ENCODE measurements at places on chromosomes 4 and X.

GRCh38 chr4:53592686-53593501 is 1.6 kb upstream of the LNX1 start:
- peak; percentile 56 for DNase-seq

DNA sequence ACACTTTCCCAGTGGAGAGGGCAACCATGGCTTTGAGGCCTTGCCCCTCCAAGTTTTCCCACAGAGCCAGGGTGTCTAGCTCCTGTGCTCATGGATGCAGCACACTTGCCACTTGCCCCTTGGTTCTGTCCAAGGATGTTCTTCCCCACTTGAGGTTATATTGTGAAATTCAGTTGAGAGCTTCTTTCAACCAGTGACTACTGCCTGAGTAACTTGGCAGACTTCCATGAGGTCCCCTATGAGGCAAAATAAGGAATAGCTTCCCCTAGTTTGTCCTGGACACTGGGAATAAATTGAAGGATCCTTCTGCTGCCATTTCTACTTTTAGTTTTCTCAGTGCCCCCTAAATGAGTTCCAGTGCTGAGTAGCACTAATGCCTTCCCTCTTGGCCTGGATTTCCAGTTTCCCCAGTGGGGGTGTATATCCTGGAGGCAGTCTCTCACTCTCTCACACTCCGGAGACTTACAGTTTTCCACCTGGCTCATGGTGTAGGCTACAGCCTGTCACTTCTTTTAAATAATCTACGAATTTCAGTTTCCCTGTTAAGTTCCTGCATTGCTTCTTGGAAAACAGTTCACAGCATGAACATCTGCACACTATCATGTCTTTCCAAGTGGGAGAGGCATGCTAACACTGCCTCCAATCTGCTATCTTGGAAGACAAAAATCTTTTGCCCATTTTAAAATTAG is 36.4 kb upstream of the ADH4 start:
- no peak for DNase-seq

- no peak for DNase-seq
Observed at GRCh38 chr4:140326395-140326993, 47.0 kb upstream of the SCOC start.

GRCh38 chr4:80069108-80069836 is 3.8 kb downstream of the ANTXR2 start:
- DNase-seq: no peak

- DNase-seq: no peak
Observed at GRCh38 chr4:107304699-107305286, 268.7 kb upstream of the DKK2 start.

GRCh38 chr4:182799515-182800215 is 117.5 kb downstream of the DCTD start:
- DNase-seq: no peak

GRCh38 chr4:89703829-89704590 is 133.0 kb downstream of the SNCA start:
- DNase-seq: no peak

DNA sequence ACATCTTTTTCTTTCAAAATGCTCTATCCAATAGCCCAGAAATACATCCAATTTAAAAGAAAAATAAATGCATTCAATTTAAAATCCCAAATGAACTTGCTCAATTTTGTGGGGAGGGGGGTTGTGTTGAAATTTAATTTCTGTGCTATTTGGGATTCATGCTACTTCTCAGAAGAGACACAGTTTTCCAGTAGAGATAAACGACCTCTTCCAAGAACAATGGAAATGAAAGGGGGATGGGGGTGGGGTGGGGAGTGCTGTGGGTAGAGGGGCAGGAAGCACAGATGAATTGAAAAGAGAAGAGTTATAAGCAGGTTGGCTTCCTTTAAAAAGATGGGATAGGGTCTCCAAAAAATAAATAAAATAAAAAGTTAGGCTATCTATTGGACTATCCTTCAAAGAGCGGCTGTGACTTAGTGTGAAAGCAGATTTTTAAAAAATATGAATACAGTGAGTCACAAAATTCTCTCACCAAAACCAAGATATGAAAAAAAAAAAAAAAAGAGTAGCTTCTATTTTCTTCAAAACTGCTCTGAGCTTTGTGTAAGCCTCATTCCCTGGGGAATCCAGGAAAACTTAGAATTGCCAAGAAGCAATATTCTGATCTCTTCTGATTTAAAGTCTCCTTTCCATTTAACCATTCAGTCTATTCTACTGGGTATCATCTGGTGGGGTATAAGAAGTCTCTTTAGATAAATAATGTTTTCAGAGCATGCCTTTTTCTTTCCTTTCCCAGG is 324.3 kb downstream of the PTTG2 start:
- DNase-seq: no peak

DNA sequence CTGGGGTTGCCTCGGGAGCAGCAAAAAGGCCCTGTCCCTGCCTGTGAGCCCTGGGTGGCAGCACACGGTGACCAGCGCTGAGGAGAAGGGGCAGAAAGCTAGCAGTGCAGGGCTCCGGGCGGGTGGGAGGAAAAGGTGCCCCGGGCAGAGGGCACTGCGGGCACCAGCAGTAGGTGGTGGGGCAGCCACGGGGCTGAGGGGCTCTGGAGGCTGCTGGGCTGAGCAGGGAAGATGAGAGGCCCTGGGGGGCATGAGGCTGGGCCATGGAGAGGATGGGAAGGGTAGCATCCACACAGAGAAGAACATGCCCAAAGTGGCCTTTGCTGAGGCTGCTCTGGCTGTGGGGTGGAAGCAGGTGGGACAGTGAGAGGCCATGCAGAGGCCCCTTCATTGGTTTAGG is 67.5 kb upstream of the NKX1-1 start:
- no peak for DNase-seq

DNA sequence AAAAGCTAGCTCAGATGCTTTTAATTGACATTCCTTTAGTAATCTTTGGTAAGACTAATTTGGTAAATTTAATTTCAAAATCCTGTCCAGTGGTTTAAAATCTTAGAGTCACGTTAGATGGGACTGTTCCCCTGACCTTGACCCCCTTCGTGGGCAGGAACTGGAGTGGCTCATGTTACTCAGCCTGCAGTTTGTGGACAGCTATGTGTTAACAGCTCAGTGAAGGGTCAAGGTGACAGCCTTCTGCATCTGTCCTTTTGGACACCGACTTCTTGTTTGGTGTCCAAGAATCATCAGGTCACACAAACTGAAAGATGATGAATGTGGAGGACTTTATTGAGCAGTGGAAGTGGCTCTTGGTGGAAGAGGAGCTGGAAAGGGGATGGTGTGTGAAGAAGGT is 2.9 kb downstream of the ARSF start:
- DNase-seq: no peak

DNA sequence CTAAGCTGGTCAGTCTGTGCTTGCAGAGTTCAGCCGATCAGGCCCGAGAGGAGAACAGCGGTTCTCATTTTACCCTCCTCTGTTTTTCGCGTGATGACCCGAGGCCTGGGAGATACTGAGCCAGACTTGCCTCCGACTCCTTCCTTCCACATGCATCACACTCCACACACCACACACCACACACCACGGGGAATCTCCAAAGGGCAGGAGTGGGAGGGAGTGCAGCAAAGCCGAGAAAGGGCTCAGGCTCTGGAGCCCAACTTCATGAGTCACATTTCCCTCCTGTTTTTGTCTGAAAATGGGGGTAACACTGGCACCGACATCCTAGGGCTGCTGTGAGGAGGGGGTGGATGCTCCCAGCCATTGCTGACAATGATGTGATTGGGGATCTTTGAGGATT is 38.9 kb downstream of the TKTL1 start:
- no peak for DNase-seq

DNA sequence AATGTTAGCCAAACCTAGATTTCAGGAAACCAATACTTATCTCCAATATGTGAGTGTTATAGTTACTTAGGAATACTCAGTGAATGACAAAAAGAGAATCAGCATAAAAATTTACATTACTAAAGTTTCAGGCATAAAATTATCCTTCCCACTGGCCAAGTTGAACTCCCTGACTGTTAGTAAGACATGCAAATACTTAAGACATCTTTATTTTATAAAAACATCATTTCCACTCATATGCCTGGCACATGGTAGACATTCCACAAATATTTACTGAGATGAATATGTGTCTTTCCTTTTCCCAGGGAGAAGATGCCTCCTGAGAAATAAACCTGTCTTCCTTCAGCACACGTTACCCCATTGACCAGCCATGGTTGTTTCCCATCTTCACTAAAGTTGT is 7.3 kb downstream of the VEGFD start:
- DNase-seq: no peak

DNA sequence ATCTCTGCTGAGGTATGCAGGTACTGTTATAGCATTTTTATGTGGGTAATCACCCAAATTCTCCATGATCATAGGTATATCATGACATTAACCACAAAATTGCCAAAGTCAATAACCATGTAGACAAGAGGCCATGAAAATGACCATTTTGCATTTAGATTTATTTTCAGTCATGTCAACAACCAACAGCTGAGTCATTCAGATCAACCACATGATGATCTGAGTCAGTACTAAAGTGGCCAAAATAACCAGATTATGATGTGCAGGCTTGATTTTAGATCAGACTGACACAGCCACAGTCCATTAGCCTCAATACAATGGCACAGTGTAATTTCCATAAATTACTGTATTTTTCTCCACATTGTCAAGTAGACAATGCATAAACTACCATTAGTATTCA is 240.5 kb downstream of the GRIA3 start:
- DNase-seq: no peak

DNA sequence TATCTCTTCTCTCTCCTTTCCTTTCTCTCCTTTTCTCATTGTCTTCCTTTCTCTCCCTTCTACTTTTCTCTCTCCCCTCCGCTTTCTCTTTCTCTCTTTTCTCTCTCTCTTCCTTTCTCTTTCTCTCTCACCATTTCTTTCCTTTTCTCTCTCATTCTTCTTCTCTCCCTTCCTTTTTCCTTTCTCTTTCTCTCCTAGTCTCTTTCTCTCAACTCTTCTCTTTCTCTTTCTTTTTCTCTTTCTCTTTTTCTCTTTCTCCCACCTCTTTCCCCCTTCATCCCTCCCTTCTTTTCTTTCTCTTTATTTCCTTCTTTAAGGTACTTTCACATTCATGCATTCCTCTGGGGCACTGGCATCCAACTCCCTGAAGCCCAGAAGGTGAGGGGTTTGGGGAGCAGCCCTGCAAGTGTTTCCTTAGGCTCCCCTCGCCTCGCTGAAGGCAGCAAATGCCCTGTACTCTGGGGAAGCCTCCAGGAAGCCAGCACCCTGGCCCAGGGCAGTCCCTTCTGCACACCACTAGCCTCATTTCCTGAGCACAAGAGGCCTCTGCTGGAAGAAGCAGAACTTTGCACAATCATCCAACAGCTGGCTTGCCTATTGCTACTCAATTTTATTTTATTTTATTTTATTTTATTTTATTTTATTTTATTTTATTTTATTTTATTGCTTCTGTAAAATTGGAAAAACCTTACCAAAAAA is 124.2 kb downstream of the NFKB1 start:
- peak; percentile 45 for DNase-seq

DNA sequence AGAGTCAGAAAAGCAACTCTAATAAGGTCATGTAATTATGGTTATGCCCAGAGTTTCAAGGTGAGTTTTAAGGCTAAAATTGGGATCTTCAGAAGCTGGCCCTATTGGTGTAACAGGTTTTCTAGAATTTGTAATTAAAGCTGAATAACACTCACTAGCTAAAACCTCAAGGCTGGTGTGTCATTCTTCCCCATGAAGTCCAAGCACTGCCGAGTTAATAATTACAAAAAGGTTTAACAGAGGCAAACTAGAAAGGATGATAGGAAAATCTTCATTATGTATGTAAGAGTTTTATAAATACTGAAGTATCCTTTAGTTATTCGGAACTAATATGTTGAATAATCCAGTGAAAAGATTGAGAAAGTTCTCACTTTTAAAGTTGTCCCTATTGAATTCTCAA is 34.3 kb downstream of the MXRA5 start:
- no peak for DNase-seq

GRCh38 chr4:155005395-155006090 is 202.9 kb upstream of the NPY2R start:
- DNase-seq: no peak

GRCh38 chr4:82777857-82778525 is 20.6 kb downstream of the SCD5 start:
- DNase-seq: no peak

GRCh38 chrX:8897259-8897658 is 96.1 kb upstream of the FAM9A start:
- no peak for DNase-seq

DNA sequence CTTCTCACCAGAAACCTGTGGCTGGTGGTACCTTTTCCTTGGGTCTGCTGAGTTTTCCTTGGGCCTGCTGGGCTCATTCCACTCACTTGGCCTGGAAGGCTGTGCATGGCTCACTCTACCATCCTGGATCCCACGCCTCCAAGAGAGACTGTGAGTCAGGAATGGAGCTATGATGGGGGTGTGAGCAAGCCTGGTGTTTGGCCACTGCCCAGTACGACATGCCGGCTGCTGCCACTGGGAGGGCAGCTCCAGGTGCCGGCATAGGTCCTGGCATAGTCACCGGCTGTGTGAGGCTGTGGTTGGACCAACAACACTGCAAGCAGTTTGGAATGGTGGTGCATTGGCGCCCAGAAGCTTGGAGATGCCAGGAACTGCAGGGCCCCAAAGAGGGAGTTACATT is 721.7 kb downstream of the PCDH18 start:
- DNase-seq: no peak

- no peak for DNase-seq
Observed at GRCh38 chr4:110475881-110476818, at the start of gene ENPEP. Gene ENPEP, plus strand, starts transcription at chr4:110476155. Its CDS starts 260 bp downstream, at chr4:110476415.

DNA sequence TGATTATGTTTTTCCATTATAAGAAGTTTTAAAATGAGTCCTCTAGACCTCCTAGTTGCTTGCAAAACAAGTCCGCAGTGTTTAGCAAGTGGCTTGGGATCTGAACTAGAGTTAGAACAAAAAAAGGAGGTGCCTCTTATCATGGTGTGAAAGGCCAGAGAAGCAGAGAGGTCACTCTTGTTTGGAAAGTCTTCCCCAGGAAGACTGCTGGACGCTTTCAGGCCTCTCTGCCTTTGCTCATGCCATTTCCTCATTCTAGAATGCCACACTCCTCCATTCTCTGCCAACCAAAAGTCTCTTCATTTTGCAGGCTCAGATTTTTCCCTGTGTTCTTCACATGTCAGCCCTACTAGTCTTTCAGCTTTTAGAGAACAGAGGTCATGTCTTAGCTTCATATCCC is 14.9 kb downstream of the PARM1 start:
- DNase-seq: no peak

DNA sequence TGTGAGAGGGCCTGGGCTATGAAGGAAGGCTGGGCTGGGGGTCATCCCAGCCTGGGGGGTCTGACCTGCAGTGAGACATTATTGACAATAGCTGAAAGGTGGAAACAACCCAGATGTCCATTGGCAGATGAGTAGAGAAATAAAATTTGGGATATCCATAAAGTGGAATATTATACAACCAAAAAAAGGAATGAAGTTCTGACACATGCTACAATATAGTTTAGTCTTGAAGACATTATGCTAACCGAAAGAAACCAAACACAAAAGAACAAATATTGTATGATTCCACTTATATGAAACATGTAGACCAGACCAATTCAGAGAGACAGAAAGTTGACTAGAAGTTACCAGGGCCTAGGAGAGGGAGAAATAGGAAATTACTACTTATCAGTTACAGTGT is 44.7 kb downstream of the RTL5 start:
- no peak for DNase-seq

DNA sequence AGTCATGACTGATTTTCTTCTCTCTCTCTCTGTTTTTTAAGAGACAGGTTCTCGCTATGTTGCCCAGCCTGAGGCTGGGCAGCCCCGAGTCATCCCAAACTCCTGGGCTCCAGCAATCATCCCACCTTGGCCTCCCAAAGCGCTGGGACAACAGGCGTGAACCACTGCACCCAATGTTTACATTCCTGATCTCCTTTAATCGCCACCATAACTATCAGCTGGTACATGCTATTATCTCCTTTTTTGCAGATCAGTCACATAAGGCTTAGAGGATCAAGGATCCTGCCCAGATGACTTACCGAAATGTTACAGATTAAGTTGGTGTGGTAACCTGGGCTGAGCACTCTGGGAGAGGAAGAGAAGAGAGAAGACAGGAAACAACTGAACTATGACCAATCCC is 1.5 kb upstream of the USP46 start:
- DNase-seq: no peak
